Endodermal cell (in vitro differentiated cells): ENCODE measurements at places on chromosomes 5 and 9.
A peak's percentile ranks its signal among the peaks of the same experiment; 100 is the strongest.

DNA sequence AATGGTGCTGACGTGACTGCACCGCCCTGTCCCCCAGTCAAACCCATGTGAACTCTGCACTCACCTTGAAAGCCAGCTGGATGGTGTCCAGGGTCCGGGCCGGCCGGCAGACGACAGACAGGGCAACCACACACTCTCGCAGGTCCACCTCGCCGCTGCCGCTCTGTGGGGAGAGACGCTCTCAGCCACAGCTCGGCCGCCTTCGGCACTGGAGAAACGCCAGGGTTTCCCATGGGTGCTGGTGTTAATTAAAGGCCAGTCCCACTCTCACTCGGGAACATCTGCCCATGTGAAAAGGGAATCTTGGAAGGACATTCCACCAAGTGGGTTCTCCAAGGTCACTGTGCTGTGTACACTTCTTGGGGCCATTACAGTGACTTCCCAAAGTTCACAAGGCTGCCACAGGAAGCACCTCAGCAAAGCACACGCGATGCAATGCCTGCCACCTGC, 25.5 kb upstream of the SLC6A3 start:
- peak overlapping the region; percentile 22 for H3K27ac ChIP-seq
- peak; percentile 38 for DNase-seq
- no peaks in the 10 kb centered on the region for H3K4me1 ChIP-seq
- H3K4me3 ChIP-seq = no peak overlapping the region

DNA sequence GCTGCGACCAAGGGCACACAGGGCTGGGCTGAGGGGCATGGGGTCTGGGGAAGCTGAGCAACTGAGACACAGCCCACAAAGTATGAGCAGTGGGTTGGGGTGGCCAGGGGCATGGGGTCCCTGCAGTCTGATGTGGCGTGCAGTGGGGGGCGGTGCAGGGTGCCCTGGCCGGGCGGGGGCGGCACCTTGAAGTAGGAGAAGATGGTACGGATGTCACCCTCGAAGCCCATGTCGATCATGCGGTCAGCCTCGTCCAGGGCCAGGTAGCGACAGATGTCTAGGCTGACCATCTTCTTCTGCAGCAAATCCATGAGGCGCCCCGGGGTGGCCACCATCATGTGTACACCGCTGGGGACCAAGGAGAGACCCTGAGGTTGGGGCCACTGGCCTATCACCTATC, 3.3 kb downstream of the DDX41 start:
- H3K36me3 ChIP-seq = peaks cover 59% of the 10 kb centered on the region
- H3K4me1 ChIP-seq = peaks cover 4% of the 10 kb centered on the region
- H3K27ac ChIP-seq = no peak overlapping the region
- H3K27me3 ChIP-seq = no peaks in the 10 kb centered on the region

- no peaks in the 10 kb centered on the region for H3K4me1 ChIP-seq
- DNase-seq = peak; percentile 75
- H3K27ac ChIP-seq = no peak overlapping the region
- H3K4me3 ChIP-seq = no peak overlapping the region
- H3K36me3 ChIP-seq = no peaks in the 10 kb centered on the region
- no peaks in the 10 kb centered on the region for H3K27me3 ChIP-seq
Observed at GRCh38 chr5:53815471-53815870, 255.0 kb downstream of the NDUFS4 start.

- no peak overlapping the region for H3K27ac ChIP-seq
- H3K4me3 ChIP-seq = no peak overlapping the region
- H3K27me3 ChIP-seq = no peaks in the 10 kb centered on the region
- no peak for DNase-seq
- H3K4me1 ChIP-seq = no peaks in the 10 kb centered on the region
- no peaks in the 10 kb centered on the region for H3K36me3 ChIP-seq
Observed at GRCh38 chr5:99176186-99176585, 247.4 kb upstream of the CHD1 start.

- H3K4me3 ChIP-seq = no peak overlapping the region
- H3K27ac ChIP-seq = no peak overlapping the region
- no peaks in the 10 kb centered on the region for H3K27me3 ChIP-seq
- DNase-seq = peak; percentile 53
Observed at GRCh38 chr9:38183994-38184568, 115.1 kb upstream of the SHB start.

DNA sequence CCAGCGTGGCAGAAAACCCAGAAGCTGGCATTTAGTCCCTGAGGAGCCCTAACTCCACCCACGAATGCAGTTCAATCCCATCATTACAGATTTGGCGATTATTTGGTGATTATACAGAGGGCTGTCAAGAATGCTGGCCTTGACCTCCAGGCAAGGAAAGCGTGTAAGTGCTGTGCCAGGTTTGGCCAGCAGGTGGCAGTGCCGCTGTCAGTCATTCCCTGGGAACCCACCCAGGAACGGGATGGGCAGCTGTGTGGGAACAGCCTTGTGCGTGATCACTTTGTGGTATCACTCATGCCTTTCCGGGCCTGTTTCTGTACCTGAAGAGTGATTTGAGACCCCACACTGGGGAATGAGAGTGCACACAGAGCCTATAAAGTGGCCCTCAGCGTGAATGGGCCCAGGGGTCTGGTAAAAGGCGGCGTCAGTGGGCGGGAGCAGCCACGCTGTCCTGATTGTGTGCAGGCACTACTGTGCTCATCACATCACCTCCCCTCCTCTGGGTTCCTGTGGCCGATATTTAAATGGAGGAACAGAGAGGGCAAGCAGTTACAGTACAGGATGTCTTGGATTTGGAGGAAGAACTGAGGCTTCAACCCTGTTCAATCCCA, 215.6 kb downstream of the ROR2 start:
- no peak overlapping the region for H3K4me3 ChIP-seq
- peaks cover 93% of the 10 kb centered on the region for H3K36me3 ChIP-seq
- H3K27ac ChIP-seq = no peak overlapping the region
- no peaks in the 10 kb centered on the region for H3K4me1 ChIP-seq
- H3K27me3 ChIP-seq = no peaks in the 10 kb centered on the region

DNA sequence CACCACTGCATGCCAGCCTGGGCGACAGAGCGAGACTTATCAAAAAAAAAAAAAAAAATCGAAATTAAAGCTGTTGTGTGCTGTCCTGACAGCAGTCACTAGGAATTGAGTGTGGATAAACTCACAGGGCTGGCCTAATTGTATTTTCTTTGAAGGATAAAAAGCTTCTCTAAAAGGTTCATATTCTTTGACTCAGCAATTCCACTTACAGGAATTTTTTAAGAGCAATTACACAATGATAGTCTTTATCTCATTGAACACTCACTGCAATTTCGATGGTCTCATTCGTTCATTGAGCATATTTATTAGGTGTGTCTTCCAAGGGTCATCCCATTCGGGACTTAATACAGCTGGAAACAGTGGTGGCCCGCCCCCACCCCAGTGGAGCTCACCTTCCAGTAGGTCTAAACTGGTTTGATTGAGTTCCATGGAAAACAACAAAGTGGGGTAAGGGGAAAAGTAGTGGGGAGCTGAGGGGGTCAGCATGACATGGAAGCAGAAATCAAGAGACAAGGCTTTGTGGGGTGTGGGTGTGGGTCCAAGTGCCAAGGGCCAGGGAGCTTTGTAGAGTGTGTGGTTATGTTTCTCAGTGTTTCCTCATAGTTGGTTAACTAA, 6.7 kb downstream of the CDK9 start:
- H3K4me3 ChIP-seq = no peak overlapping the region
- no peak for DNase-seq
- no peak overlapping the region for H3K27ac ChIP-seq
- no peaks in the 10 kb centered on the region for H3K4me1 ChIP-seq

- H3K4me3 ChIP-seq = no peak overlapping the region
- no peak for DNase-seq
- H3K27ac ChIP-seq = no peak overlapping the region
- peaks cover 10% of the 10 kb centered on the region for H3K27me3 ChIP-seq
- no peaks in the 10 kb centered on the region for H3K36me3 ChIP-seq
Observed at GRCh38 chr5:145902421-145902820, 29.6 kb upstream of the GRXCR2 start.

GRCh38 chr5:153569036-153569435, 78.6 kb downstream of the GRIA1 start:
- no peak for DNase-seq
- H3K27me3 ChIP-seq = no peaks in the 10 kb centered on the region
- H3K27ac ChIP-seq = no peak overlapping the region
- H3K4me3 ChIP-seq = no peak overlapping the region
- no peaks in the 10 kb centered on the region for H3K36me3 ChIP-seq

DNA sequence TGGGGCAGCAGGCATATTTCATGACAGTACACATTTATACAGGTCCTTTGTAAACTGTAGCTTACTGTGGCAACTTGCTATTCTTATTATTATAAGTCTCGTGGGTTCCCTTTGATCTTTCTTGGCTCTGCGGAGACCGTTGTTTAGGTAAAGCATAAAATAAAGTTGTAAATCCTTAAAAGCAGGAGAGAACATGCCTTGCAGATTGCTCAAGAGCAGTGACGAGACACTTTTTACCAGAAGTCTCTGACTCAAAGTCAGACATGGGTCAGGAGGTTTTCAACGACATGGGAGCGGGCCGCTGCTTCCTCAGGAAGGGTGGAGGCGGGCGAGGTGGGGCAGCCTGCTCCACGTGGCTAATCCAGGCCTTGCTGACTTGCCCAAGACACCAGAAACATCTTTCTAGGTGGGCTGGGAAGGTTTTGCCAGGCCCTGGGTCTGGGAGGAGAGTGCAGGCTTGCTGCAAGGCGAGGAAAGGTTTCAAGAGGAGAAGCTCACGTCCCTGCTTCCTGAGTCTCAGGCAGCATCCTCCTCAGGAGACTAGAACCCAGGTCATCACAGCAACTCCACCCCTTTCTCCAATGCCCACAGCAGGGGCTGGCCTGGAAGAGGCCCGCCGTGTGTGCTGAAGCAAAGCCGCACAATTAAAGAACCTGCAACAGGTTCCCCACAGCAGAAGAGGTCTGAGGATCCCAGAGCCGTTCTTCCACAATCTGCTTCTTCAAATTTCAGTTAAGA, 6.5 kb downstream of the TBC1D2 start:
- no peaks in the 10 kb centered on the region for H3K27me3 ChIP-seq
- no peak overlapping the region for H3K27ac ChIP-seq
- H3K4me1 ChIP-seq = peaks cover under 1% of the 10 kb centered on the region
- H3K4me3 ChIP-seq = no peak overlapping the region
- DNase-seq = no peak

DNA sequence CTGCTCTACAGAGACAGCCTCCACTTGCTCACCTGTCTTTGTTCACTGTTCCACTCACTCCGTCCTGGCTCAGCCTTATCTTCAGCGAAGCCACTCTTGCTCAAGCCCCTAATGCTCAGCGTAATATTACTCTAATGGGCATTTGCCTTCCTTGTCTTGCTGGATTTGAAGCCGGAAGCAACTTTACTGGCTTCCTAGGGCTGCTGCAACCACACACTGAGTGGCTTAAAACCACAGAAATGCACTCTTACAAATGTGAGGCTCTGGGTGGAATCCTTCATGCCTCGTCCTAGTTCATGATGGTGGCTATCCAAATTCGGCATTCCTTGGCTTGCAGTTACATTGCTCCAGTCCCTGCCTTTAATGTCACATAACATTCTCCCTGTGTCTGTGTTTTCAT, 85.5 kb upstream of the MARCHF11 start:
- no peaks in the 10 kb centered on the region for H3K27me3 ChIP-seq
- no peak for DNase-seq
- no peaks in the 10 kb centered on the region for H3K4me1 ChIP-seq
- H3K36me3 ChIP-seq = no peaks in the 10 kb centered on the region
- no peak overlapping the region for H3K4me3 ChIP-seq

GRCh38 chr9:37986001-37986400, 82.1 kb upstream of the SLC25A51 start:
- H3K27me3 ChIP-seq = no peaks in the 10 kb centered on the region
- DNase-seq = no peak
- no peak overlapping the region for H3K27ac ChIP-seq

- no peak overlapping the region for H3K4me3 ChIP-seq
- DNase-seq = peak; percentile 77
- H3K4me1 ChIP-seq = peaks cover 8% of the 10 kb centered on the region
- H3K36me3 ChIP-seq = no peaks in the 10 kb centered on the region
- H3K27me3 ChIP-seq = peaks cover 90% of the 10 kb centered on the region
Observed at GRCh38 chr5:174618589-174618988, 105.8 kb upstream of the MSX2 start.

GRCh38 chr9:126051446-126052130, 275.0 kb upstream of the MVB12B start:
- no peak overlapping the region for H3K27ac ChIP-seq
- no peak overlapping the region for H3K4me3 ChIP-seq
- H3K4me1 ChIP-seq = no peaks in the 10 kb centered on the region
- DNase-seq = no peak

DNA sequence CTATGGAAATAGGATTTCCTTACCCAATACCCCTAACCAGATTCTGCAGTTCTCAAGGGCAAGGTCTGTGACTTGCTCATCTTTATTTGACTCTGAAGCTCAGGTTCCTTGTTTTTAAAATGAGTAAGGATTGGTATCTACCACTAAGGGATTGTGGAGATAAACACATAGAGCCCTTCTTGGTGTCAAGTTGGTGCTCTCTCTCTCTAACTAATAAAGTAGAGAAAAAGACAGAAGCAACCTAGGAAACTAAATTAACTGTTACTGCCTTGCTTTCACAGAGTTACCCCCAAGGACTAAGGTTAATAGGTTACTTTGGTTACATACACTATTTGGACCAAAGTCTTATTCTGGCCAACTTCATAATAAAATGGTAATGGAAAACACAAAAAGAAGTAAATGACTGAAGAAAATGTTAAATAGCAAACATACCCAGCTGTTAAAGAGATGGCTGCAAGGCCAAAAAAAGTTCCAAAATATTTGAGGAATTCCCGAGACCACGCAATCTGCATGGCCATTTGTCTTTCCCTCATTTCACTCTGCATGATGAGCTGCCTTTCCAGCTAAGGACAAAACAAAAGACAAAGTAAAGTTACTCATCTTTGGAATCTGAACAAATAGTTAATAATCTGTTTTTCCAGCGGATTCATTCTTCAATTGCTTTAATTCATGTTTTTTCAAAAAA, 21.8 kb upstream of the RLN1 start:
- H3K4me1 ChIP-seq = no peaks in the 10 kb centered on the region
- no peak overlapping the region for H3K27ac ChIP-seq
- H3K27me3 ChIP-seq = no peaks in the 10 kb centered on the region

GRCh38 chr9:133237035-133237731, 28.1 kb upstream of the OBP2B start:
- no peaks in the 10 kb centered on the region for H3K36me3 ChIP-seq
- H3K27ac ChIP-seq = no peak overlapping the region
- H3K4me3 ChIP-seq = no peak overlapping the region

DNA sequence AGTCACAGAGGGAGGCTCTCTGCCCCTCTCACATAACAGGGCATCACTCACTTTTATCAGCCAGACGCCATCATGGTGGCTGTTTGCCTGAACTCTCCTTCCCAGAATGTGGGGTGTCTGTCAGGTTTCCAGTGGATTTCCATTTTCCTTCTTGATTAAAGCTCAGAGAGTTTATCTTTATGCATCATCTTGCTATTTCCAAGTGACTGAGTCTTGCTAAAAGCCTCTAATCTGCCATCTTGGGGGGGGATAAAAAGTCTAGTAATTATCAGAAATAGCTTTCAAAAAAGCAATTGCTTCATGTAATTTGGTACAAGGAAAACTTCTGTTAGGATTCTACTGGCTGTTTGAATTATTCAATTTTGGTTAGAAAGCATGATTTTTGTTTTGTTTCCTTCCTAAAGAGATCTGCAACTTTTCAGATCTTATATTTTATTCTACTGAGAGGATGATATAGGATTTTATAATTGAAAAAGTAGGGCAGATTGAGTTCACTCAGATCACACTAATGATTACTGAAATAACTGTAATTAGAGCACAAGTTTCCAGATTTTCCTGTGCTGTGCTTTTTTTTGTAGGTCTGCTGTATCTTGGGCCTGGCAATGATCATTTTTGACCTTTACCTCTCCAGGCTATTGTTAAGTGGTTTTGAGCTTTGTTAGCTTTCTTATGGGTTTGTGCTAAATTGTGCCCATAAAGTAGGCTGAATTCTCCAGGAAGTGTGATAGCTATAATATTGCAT, 661.5 kb downstream of the TLE4 start:
- no peak for DNase-seq
- H3K4me1 ChIP-seq = no peaks in the 10 kb centered on the region
- no peak overlapping the region for H3K27ac ChIP-seq
- no peak overlapping the region for H3K4me3 ChIP-seq
- H3K27me3 ChIP-seq = no peaks in the 10 kb centered on the region
